ENCODE measurements at places on chromosomes 7 and 10.

DNA sequence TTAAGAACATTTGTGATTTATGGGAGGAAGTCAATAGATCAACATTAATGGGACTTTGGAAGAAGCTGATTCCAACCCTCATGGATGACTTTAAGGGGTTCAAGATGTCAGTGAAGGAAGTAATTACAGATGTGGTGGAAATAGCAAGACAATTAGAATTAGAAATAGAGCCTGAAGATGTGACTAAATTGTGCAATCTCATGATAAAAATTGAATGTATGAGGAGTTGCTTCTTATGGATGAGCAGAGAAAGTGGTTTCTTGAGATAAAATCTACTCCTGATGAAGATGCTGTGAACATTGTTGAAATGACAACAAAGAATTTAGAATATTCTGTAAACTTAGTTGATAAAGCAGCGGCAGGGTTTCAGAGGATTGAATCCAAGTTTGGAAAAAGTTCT is 70.9 kb upstream of the NEUROD6 start:
- DNase-seq = no peak

- DNase-seq = no peak
Observed at GRCh38 chr7:140640727-140641523, at the start of gene DENND2A. TSS of gene DENND2A (minus strand) at chr7:140640813. CDS start at chr7:140602397, 38,416 bp downstream.

GRCh38 chr10:128694168-128694850 is 568.1 kb upstream of the MKI67 start:
- DNase-seq = no peak

GRCh38 chr10:117170244-117170643 is 27.0 kb upstream of the KCNK18 start:
- no peak for DNase-seq

DNA sequence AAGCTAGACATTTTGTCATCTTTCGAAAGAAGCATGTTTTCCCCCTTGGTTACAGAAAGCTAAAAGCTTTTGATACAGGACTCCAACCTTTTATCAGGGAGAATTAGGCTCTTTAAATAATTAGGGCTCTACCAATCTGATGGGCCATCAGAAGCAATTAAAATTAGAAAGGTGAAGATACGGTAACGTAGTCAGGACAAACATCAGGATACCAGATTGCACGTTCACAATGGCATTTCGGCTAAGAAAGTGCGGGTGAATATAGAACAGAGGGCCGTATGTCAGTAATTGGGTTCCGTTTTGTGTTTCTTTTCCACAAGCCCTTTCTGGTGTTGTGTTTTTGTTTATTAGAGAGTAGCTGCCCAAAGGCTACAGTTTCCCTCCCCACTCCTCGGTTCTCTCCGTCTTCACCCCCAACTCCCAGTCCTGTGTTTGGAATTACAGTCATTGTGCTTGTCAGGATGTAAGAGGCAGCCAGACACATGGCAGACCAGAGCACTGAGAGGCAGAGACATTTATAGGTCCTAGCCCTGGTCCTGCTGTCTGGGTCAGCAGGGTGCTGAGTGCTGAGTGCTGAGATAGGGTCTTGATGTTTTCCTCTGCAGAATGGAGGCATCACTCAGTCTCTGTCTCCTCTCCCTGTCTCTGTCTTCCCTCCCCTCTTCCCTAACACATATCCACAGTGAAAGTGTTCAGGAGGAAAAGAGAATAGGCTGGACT is 5.5 kb downstream of the PFKP start:
- no peak for DNase-seq

DNA sequence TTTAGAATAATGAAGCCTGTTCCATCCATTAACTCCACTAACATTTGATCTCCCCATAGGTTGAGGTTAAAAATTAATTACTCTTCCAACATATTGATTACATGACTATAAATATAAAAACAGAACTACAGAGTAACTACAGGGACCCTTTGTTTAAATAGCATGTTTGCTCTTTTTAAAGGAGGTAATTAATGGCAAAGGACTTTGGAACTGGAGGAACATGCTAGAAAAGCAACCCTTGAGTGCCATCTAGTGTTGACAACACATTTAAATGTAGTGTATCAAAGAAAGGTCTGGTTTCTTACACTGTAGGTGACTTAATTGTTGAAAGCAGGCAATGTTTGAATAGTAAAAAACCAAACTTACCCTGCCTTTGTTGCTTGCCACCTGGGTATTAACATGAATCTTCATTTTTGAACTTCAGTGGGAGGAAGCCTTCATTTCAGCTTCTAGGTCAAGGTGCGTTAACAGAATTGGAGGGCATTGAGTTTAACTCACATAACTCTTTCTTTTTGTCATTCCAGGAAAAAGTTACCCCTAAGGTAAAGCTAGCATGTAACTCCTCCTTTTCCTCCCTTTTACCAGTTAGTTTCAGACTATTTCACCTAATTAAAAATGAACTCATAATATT is 52.6 kb upstream of the CAPZA2 start:
- DNase-seq = no peak

DNA sequence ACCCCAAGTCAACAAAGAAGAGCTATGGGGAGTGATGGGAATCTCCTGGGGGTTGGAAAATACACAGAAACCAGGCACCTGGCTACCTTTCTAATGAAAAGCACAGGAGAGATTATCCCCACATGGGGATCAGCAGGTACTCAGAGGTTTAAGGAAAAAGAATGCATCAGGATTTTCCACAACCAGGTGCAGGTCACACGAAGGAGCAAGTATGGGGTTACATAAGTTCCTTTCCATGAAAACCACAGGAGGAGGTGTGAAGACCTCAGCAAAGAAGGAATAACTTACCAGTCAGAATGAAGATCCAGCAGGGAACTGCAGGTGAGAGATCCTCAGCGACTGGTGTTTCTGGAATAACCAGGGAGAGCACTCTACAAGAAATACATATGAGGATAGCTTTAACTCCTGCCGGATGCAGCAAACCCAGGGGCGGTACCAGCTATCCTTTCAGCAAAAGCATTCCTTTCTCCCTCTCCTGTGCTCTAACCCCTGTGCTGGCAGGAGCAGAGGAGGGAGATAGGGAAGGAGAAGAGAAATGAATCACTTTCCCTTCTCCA is 116.7 kb upstream of the TMEM106B start:
- no peak for DNase-seq

DNA sequence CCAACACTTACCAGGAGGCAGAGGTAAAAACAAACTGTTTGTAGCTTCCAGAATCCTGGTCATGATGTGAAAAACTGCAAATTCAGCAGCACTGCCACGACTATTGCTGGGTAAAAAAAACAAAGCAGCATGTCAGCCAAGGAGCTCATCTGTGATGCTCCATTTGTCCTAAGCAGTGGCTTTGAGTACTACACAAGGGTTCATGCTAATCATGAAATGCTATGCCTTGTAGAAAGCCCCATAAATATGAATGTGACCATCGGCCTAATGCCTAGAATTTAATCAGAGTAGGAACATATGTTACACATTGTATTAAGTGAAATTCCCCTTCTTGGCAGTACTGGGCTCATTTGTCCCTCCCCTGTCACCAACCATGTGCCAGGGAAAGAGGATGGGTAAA is 95.4 kb downstream of the GSAP start:
- DNase-seq = no peak

- DNase-seq = no peak
Observed at GRCh38 chr10:29397221-29397620, 108.4 kb downstream of the LYZL1 start.

All from esophagus squamous epithelium (tissue), 5 donors.